ENCODE measurements at places on chromosomes 7 and 10.

- DNase-seq = no peak
Observed at GRCh38 chr7:43756368-43757072, 2.0 kb upstream of the BLVRA start.

DNA sequence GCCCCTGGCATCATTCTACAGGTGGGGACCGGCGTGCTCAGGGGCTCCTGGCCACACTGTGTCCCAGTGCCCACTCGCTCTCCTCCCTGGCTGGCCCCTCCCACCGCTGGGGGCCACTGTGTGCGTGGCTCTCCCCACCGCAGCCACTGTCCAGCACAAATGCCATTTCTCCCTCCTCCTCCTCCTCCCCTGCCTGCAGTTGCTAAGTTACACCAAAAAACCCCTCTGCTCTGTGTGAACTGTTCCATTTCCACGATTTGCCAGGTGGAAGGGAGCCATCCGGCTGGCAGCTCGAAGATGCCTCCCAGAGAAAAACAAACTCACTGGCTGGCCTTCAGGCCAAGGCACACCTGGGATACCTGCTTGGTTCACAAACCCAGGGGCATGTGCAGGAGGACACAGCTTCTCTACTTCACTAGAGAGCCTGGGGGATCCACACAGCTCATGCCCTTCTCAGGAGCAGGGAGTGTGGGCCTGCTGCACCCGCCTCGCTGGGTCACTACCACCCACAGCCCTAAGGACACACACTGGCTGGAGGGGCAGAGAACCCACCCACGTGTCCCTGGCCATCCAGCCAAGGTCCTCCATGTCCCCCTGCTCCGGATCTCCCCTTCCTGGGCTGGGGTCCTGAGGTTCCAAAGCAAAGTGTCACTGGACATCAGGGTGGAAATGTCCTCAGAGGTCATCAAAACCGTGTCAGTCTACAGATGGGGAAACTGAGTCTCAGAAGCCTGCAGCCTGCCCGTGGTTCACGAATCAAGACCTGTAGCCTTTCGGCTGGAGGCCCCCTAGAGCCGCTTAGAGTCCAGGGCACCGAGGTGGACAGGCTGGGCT lies 1.7 kb downstream of the RASGEF1A start:
- no peak for DNase-seq

DNA sequence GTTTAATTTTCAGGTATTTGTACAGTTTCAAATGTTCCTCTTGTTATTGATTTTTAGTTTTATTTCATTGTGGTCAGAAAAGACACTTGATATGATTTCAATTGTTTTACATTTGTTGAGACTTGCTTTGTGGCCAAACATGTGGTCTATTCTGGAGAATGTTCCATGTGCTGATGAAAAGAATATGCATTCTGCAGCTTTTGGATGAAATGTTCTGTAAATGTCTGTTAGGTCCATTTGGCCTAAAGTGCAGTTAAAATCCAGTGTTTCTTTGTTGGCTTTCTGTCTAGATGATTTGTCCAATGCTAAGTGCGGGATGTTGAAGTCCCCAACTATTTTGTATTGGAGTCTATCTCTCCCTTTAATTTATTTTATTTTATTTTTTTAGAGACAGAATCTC lies 70.5 kb downstream of the ZNF503 start:
- no peak for DNase-seq

DNA sequence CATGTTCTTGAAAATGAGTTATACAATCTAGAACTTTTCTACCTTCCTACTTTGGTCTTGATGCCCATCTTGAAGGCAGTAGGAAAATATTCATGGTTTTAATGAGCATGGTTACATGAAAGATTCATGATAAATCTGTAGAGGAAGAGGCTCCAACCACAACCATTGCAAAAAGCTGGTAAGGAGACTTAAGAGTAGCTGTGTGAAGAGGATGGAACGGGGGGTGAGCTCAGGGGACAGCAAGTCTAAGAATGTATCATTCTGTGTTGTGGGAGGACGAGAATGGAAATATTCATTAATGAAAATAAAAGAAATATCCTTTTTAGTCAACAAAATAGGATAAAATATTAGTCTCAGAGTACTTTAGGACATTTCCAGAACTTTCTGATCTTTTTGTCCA lies 81.1 kb downstream of the BMPER start:
- DNase-seq = no peak
